Upper lobe of left lung (tissue), 6 donors: ENCODE measurements at places on chromosomes 6 and 20. TPM values are rescaled to one million over a fixed set of nuclear protein-coding genes. Genes with fewer than 3 reads are reported as not detected.

Gene JPH2
- 8.1 TPM for total RNA-seq

Gene LRRN4
- 64.0 TPM for total RNA-seq

GRCh38 chr6:75266716-75267291 is 17.8 kb downstream of the TMEM30A start:
- peaks cover 30% of the 10 kb centered on the region for H3K4me1 ChIP-seq
- H3K27me3 ChIP-seq: no peaks in the 10 kb centered on the region
- H3K27ac ChIP-seq: no peak overlapping the region
- H3K4me3 ChIP-seq: no peak overlapping the region
- peaks cover 20% of the 10 kb centered on the region for H3K36me3 ChIP-seq
- no peak for DNase-seq

DNA sequence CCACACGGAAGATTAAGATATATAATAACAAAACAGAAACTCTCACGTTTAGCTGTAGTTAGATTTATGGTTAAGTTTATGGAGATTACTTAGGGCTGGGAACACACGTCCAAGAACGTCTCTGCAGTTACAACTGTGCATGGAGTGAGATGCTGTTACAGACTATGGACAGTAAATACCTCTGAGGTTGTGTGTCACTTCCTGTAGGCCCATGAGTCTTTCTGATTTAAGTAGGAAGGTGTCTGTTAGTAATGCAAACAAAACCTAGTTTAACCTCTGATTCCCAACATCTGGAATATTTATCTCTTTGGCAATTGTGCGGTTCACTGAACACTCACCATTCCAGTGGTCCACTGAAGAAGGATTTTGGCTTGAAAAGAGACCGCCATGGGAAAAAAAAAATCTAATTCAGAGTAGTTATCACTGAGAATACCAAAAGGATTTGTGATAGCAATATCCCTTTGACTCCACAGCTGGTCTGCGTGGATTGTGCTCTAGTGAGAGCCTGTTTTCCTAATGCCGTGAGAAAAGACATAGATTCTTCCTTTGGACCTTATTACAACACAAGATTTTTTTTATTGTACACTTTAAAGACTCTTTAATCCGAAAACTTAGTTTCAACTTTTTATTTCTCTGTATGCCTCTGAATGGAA is 478.2 kb upstream of the CITED2 start:
- peaks cover 7% of the 10 kb centered on the region for H3K4me1 ChIP-seq
- no peak overlapping the region for H3K27ac ChIP-seq
- no peaks in the 10 kb centered on the region for H3K27me3 ChIP-seq
- no peaks in the 10 kb centered on the region for H3K36me3 ChIP-seq

GRCh38 chr20:63381781-63382431 is 20.8 kb upstream of the CHRNA4 start:
- no peak overlapping the region for H3K4me3 ChIP-seq
- no peaks in the 10 kb centered on the region for H3K36me3 ChIP-seq
- peak; percentile 85 for DNase-seq
- H3K27me3 ChIP-seq: peaks cover 8% of the 10 kb centered on the region
- no peaks in the 10 kb centered on the region for H3K4me1 ChIP-seq
